ENCODE measurements at places on chromosomes 4 and X. TPM values are rescaled to one million over a fixed set of nuclear protein-coding genes. Genes with fewer than 3 reads are reported as not detected.

- H3K4me3 ChIP-seq, result no peak overlapping the region
- peaks cover 3% of the 10 kb centered on the region for H3K4me1 ChIP-seq
- no peaks in the 10 kb centered on the region for H3K36me3 ChIP-seq
- no peak for DNase-seq
- no peak overlapping the region for H3K27ac ChIP-seq
- H3K27me3 ChIP-seq, result no peaks in the 10 kb centered on the region
These were observed 19.9 kb upstream of the DUSP9 start for GRCh38 chrX:153626863-153627674.

DNA sequence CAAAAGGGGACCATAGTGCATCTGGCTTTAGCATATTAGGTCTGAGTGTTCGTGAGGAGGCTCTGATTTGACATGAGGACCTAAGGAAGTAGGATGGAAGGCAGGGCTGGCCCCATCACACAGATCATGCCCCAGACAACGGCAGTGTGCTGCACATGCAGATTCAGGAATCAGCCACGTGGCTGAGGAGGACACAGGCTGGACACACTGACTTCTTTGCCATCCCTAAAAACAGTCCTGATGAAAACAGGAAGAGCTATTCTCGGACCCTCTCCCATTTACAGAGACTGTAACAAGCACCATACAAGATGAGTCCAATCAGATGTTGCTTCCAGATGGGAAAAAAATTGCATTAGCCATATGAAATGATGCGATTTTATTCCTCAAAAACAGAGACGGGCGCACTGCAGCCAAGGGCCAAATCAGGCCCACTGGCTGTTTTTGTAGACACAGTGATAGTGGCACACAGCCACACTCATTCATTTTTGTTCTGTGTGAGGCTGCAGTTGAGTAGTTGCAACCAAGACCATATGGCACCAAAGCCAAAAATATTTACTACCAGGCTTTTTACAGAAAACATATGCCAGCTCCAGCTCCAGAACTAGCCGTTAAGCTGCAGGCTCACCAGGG, 41.0 kb downstream of the ACSL1 start:
- H3K36me3 ChIP-seq, result peaks cover 3% of the 10 kb centered on the region
- no peaks in the 10 kb centered on the region for H3K27me3 ChIP-seq
- H3K27ac ChIP-seq, result no peak overlapping the region
- no peaks in the 10 kb centered on the region for H3K4me1 ChIP-seq
- DNase-seq, result peak; percentile 42

- no peak overlapping the region for H3K4me3 ChIP-seq
- peak; percentile 32 for DNase-seq
- no peaks in the 10 kb centered on the region for H3K36me3 ChIP-seq
- peaks cover 9% of the 10 kb centered on the region for H3K27me3 ChIP-seq
- H3K4me1 ChIP-seq, result no peaks in the 10 kb centered on the region
- H3K27ac ChIP-seq, result no peak overlapping the region
These were observed 115.4 kb upstream of the ESX1 start for GRCh38 chrX:104370089-104370488.

GRCh38 chrX:152843852-152844251, 13.0 kb downstream of the NSDHL start:
- no peak overlapping the region for H3K27ac ChIP-seq
- no peaks in the 10 kb centered on the region for H3K4me1 ChIP-seq
- H3K4me3 ChIP-seq, result no peak overlapping the region
- peaks cover 4% of the 10 kb centered on the region for H3K36me3 ChIP-seq
- no peak for DNase-seq
- no peaks in the 10 kb centered on the region for H3K27me3 ChIP-seq

DNA sequence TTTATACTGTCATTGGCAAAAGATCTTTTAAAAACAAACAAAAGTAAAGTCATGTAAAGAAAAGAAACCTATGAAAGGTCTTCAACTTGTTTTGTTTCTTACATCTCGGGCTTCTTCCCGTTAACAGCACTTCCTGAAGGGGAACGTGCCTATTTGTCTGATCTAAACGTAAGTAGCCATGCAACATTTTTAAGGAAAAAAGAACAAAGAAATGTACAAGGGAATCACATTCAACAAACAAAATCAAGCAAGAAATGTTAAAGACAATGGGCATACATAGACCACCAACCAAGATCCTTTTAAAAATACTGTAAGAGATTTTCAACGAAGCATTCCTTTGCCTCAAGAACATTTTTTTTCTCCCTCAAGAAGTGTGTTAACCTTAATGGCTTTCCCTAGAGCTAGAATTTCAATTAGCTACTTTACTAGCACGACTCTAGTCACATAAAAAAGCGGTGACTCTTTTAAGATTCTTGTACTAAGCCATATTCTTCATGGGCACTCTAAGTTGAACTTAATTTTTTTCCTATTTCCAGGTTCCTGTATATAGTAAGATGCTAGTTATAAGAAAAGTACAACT, 112.0 kb upstream of the TTC29 start:
- no peaks in the 10 kb centered on the region for H3K4me1 ChIP-seq
- H3K27ac ChIP-seq, result peak overlapping the region; percentile 72
- no peak for DNase-seq

DNA sequence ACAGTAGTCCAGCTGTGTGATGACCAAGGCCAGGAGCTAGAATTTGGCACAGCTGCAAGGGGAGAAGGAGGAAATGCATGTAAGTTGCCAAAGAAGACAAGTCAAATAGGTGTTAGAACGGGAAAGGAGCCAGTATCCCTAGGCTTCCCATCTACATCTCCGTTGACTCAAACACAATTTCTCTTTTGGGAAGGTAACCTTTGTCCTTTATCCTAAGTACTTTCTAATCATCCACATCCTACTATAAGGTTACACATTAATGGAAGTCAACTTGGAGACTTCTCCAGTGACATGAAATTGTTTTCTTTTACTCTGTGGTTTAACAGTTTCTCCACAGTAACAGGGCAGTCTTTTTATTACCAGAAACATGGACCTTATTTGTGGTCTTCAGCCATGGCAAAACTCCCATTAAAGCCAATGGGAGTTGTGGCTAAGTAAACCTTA, 620.0 kb downstream of the ANKRD50 start:
- H3K4me1 ChIP-seq, result no peaks in the 10 kb centered on the region
- no peak overlapping the region for H3K4me3 ChIP-seq
- DNase-seq, result peak; percentile 38
- H3K36me3 ChIP-seq, result no peaks in the 10 kb centered on the region
- H3K27me3 ChIP-seq, result no peaks in the 10 kb centered on the region

Gene PDHA1
- 149 TPM for total RNA-seq

Gene TNIP2
- total RNA-seq, result 18.2 TPM

Gene CXCL3
- total RNA-seq, result 0.50 TPM

Gene SPANXN4
- total RNA-seq, result not detected

All from spinal cord (tissue), 10 donors.